CD4-positive, alpha-beta T cell treated with Interferon alpha-2 for 1 hour (primary cell): ENCODE measurements at places on chromosomes 1 and 21.

DNA sequence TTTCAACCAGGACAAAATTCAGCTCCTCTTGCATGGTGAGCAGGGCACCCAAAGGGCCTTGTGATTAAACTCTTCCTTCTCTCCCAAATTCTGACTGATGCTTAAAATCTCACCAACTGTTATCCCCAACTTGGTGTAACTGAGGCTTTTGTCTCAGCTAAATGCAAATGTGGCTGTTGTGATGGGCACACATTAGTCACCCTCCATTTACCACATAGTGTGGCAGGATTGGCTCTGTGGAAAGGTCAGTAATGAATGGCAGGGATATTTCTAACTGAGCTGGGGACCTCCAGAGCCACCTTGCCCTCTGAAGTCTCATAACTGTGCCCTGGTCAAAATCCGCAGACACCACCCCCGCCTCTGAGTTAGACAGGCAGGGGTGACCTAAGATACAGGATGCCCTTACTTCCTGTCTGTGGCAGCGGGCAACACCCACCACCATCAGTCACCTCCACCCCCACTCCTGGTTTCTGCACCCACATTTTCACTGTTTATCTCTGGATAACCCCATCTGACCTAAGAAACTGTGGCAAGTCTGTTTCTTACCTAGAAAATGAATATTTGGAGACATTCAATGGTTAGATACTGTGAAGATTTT lies 25.4 kb upstream of the RGS16 start:
- peak; percentile 50 for DNase-seq

DNA sequence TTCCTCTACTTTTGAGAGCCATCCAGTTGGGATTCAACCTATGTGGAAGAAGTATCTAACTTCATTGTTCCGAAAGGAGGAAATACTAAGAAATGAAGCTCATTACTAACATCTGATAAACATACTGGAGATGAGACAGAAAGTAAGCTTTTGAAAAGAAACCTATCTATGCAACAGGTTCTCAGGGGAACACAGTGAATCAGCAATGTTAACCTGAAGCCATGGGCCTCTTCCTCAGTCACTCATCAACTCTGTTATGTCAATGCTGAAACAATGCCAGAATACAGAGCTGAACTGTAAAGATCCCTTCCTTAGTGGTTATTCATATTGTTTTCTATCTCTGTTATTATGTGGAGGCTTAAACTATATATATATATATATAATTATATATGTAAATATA lies 55.5 kb upstream of the ESRRG start:
- no peak for DNase-seq

DNA sequence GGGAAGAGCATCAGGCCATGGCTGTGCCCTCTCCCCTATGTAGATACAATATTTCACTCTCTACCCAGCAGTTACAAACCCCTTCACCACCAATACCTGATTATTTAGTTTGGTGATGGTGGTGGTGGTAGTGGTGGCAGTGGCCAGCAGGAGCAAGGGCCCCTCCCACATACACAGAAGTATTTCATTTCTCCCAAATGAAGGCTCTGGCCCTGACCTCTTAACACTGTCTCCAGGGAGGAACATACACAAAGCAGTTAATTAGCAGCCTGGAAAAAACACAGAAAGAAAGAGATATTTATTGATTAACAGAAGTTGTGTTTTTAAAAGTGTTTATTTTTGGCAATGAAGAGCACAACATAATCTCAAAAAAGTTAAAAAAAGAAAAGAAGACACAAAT lies 212.7 kb upstream of the SAMSN1 start:
- no peak for DNase-seq

- no peak for DNase-seq
These were observed 404.1 kb downstream of the PTPRU start for GRCh38 chr1:29640428-29640785.

DNA sequence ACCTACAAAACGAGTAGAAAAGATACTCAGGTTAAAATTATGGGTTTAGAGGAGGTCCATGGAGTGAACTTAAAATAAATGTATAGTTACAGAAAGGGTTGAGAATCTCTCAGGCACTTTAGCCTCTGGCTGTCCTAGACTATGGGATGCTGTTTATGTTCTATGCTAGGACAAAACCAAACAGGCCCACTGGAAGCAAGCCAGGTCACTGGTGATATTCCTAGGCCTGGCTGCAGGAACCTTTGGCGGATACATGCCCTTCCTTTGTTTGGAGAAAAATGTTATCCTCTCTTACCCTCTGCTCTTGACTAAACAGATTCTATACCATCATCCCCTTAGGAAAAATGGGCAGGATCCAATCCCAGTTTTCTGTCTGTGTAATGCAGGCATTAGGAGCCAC lies 90.7 kb upstream of the DUSP10 start:
- no peak for DNase-seq

GRCh38 chr1:67489643-67490042 lies 59.4 kb upstream of the SERBP1 start:
- no peak for DNase-seq

- no peak for DNase-seq
These were observed 2.3 kb upstream of the PMVK start for GRCh38 chr1:154938604-154939399.

- DNase-seq, result no peak
These were observed 65.4 kb downstream of the FAM163A start for GRCh38 chr1:179808503-179808902.

- no peak for DNase-seq
These were observed 514 bp downstream of the AGL start for GRCh38 chr1:99850459-99851291.

- no peak for DNase-seq
These were observed 45.5 kb upstream of the MRPS6 start for GRCh38 chr21:34027721-34028461.

- no peak for DNase-seq
These were observed 17.8 kb upstream of the RSBN1 start for GRCh38 chr1:113830039-113830438.

DNA sequence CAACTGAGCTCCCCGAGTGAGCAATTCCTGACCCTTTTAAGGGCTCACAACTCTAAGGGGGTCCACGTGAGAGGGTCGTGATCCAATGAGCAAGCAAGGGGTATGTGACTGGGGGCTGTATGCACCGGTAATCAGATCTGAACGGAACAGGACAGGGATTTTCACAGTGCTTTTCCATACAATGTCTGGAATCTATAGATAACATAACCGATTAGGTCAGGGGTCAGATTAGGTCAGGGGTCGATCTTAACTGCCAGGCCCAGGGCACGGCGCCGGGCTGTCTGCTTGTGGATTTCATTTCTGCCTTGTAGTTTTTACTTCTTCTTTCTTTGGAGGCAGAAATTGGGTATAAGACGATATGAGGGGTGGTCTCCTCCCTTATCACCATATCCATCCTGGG lies 30.7 kb upstream of the OPRD1 start:
- DNase-seq, result no peak

GRCh38 chr1:165539306-165539705 lies 4.5 kb upstream of the LRRC52 start:
- no peak for DNase-seq

DNA sequence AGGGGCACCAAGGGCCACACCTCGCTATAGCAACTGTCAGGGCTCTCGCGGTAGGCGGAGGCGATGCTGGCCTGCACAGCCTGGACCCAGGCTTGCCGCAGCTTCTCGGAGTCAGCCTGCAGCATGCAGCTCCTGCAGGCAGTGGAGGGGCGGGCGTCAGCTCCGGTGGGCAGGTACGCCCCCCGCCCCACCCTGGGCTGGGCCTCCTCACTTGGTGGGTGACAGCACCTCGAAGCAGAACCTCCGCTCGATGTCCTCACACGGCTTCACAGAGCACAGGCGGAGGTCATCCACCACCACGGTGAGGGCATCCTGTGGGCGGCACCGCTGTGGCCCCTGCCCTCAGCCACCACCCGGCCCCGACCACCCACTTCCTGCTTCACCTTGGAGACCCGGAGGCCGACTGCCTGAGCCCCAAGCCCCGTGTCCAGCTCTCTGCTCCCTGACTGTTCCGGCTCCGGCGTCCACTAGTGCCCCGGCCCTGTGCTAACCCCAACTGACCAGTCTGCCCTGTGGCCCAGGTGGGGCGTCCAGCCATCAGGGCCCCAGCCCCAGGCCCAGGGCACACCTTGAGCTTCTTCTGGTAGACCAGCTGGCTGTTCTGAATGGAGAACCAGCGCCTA lies 9.8 kb downstream of the ACAP3 start:
- no peak for DNase-seq

- DNase-seq, result no peak
These were observed 17.7 kb downstream of the FHAD1 start for GRCh38 chr1:15264769-15265168.

GRCh38 chr1:63423649-63424048 lies 56.2 kb downstream of the ALG6 start:
- no peak for DNase-seq

- no peak for DNase-seq
These were observed 8.4 kb downstream of the IFNAR2 start for GRCh38 chr21:33238146-33238545.

GRCh38 chr1:2582391-2582790 lies 4.2 kb upstream of the PRXL2B start:
- DNase-seq, result no peak

GRCh38 chr1:47656719-47657685 lies 219.2 kb downstream of the FOXD2 start:
- no peak for DNase-seq

GRCh38 chr1:2393471-2393877 lies 1.8 kb downstream of the RER1 start:
- no peak for DNase-seq
